Myometrial cell (primary cell): ENCODE measurements at places on chromosomes 1 and 21. TPM values are rescaled to one million over a fixed set of nuclear protein-coding genes. Genes with fewer than 3 reads are reported as not detected.

The UMODL1 gene
- total RNA-seq, result not detected in 2 replicates

The PROX1 gene
- 0.35 TPM in 1 of 2 replicates, not detected in the other for total RNA-seq

The GJA9 gene
- total RNA-seq, result not detected in 2 replicates

The ITLN2 gene
- not detected in 2 replicates for total RNA-seq

The ARHGEF2 gene
- total RNA-seq, result 104 and 114 TPM in 2 replicates

The PNRC2 gene
- 70.2 and 75.8 TPM in 2 replicates for total RNA-seq

The RGS18 gene
- not detected in 2 replicates for total RNA-seq

The ATP5PB gene
- total RNA-seq, result 225 and 262 TPM in 2 replicates

The PBX1 gene
- 36.3 and 48.4 TPM in 2 replicates for total RNA-seq

The IGFN1 gene
- total RNA-seq, result not detected in 2 replicates

The ANKRD65 gene
- 4.3 and 6.6 TPM in 2 replicates for total RNA-seq

The LHX4 gene
- not detected in 2 replicates for total RNA-seq

The TMEM50B gene
- total RNA-seq, result 11.8 and 28.0 TPM in 2 replicates
